ENCODE measurements at places on chromosomes 2 and 18. TPM values are rescaled to one million over a fixed set of nuclear protein-coding genes. Genes with fewer than 3 reads are reported as not detected.

The UNC80 gene
- total RNA-seq: 34.8 TPM

The ADNP2 gene
- 20.7 TPM for total RNA-seq

- no peak for DNase-seq
Measured at GRCh38 chr18:50696436-50696835, 123.4 kb downstream of the MRO start.

DNA sequence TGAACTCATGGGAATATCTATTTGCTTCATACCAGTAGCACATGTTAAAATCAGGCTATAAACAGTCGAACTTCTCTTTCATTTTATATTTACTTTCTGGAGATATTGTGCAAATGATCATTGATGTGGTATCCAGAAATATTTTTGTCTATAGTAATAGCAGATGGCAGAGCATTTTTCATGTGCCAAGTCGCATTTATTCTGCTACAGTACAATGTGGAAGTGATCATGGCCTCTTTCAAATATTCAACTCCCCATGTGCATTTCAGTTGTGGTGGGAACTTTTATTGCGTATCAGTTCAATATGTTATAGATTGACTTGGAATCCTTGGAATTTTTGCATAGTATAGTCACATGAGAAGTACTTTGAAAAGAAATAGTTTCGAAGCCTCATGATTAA lies 57.4 kb downstream of the RHBDD1 start:
- no peak for DNase-seq

DNA sequence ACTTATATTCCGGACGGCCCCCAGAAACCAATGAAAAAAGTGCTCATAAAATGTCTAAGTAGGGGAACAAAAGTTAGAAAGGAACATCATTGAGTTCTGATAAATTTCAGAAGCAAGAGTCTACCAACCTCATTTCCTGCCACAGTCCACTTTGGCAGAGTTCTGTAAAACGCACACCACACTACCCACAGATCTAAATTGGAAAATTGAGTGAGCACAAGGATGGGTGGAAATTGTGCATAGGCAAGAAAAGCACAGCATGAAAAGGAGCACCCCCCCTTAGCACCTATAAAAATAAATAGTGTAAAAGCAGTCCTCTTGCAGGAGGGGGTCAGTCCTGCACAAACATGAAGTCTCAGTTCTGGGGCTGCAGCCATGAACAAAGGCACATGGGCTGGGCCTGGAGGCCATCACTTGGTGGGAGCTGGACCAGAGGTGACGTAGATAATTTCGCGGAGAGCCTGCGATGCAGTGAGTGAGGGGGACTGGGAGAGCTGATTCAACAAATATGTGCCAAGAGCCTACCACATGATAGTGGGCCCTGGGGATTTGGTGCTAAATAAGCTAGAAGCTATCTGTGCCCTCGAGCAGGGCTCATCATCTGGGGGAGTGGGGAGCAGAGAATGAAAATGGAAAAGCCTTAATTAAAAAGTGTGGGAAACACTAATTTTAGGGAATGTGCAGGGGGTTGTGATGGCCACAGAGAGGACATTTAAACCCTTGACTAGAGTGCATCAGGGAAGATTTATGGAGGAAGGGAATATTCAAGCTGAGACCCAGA lies 48.9 kb upstream of the SPP2 start:
- DNase-seq: no peak

DNA sequence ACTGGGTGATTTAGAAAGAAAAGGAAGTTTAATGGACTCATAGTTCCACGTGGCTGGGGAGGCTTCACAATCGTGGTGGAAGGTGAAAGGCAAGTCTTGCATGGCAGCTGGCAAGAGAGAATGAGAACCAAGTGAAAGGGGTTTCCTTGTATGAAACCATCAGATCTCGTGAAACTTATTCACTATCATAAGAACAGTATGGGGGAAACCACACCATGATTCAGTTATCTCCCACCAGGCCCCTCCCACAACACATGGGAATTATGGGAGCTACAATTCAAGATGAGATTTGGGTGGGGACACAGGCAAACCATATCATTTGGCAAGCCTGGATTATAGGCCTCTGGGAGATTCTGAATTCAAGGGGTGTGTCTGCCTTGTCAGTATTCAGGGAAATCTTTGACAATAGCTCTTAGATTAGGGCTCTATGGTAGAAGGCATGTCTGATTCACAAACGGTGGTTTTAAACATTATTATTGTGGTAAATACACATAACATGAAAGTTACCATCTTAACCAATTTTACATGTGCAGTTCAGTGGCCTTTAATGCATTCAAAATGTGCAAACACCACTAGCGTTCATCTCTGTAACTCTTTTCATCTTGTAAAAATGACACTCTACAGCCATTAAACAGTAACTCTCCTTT lies 15.3 kb upstream of the PLB1 start:
- no peak for DNase-seq

- no peak for DNase-seq
Measured at GRCh38 chr2:177484180-177484795, 91.7 kb downstream of the AGPS start.

DNA sequence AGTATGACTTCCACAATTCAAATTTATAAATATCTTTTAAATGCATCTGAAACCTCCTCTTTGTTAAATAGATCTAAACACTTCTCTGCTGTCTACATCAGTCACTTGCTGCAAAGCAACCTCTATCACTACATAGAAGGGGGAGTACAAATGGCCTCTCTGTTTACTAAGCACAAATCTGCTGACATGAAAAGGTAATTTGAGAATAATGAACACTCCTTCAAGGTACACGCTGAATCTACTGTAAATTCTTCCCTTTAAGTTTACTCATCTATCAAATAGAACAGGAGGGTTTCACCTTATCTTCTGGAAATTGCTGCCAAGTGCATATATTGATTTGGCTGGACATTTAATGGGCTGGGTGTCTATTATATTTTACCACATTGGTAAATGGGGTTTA lies 879.6 kb downstream of the SUCLG1 start:
- no peak for DNase-seq
